ENCODE measurements at places on chromosomes 5 and 9.

DNA sequence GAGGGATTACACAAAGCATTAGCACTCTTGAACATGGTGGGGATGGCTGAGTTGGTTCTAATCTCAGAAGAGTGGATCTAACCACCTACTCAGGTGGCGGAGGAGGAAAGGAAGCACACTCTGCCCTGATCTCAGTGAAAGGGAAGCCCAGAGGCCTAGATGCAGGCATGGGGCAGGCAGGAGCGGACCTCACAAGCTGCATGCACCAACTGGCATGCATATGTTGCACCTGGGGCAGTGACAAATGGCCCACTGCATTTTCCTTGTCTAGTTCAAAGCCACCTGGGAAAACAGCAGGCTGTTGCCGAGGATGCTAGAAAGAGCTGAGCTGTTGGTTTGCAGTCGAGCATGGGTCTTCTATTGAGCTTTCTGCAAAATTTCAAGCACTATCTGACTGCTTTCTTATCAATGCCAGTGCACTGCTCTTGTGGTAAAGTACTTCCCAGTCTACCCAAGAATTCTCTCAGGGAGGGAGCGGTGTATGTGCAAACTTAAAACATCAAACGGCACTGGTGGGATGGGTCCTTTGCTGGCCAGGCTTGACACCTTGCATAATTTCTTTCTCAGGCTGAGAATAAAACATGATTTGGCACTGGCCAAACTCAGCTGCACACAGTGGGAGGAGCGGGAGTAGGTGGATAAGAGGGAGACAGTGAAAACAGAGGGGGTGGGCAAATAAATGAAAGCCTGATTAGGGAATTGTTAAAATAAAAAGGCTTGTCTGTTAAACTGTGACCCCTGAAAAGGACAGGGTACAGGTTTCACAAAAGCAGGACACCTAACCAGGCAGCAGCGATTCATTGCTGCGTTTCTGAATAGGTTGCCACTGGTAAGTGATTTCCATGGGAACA lies 108.9 kb downstream of the MARCHF3 start:
- DNase-seq = no peak

DNA sequence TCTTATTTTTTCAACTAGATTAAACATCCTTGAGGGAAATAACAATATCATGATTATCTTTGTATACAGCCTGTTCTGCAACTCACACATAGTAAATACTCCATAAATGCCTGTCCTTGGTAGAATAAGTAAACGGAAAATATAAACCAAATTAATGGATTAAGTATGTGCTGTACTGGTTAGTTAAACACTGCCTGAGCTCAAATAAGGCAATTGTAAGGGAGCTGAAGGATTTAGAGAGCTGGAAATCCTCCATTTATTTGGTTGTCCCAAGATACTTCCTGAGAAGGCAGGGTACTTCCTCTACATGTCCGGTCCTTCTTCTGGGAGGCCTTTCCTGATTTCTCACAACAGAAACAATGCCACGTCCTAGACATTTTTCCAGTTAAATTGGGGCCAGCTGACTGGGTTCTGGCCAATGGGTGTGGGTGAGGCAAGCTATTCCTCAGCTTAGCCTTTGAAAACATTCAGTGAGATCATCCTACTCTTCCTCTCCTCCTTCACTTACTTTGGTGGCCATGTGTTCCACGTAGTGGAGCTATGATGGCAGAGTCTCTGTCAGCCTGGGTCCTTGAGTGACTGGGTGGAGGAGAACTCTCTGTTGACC lies 8.5 kb upstream of the C1QTNF3 start:
- DNase-seq = no peak

- no peak for DNase-seq
Measured at GRCh38 chr9:132591244-132591643, 8.8 kb downstream of the BARHL1 start.

DNA sequence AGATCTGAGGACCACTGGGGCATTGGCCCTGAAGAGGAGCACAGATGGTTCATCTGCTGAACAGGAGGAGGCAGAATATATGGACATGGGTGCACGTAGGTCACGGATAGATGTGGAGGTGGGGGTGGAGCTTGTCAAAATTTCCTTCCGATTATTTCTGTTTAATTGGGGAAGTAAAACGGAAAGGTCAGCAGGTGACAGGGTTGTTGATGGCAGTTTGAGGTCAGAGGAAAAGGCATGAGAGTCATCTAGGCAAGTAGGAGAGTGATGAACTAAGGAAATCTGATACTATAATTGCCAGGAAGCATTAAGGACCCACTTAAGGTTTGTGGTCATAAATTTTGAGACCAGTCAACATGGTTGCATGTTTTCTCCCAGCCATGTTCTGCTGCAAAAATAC lies 8.4 kb upstream of the FAM81B start:
- no peak for DNase-seq

- DNase-seq = no peak
Measured at GRCh38 chr9:90421786-90422185, 220.8 kb downstream of the DIRAS2 start.

- DNase-seq = no peak
Measured at GRCh38 chr5:175853573-175854230, 17.7 kb upstream of the CPLX2 start.

DNA sequence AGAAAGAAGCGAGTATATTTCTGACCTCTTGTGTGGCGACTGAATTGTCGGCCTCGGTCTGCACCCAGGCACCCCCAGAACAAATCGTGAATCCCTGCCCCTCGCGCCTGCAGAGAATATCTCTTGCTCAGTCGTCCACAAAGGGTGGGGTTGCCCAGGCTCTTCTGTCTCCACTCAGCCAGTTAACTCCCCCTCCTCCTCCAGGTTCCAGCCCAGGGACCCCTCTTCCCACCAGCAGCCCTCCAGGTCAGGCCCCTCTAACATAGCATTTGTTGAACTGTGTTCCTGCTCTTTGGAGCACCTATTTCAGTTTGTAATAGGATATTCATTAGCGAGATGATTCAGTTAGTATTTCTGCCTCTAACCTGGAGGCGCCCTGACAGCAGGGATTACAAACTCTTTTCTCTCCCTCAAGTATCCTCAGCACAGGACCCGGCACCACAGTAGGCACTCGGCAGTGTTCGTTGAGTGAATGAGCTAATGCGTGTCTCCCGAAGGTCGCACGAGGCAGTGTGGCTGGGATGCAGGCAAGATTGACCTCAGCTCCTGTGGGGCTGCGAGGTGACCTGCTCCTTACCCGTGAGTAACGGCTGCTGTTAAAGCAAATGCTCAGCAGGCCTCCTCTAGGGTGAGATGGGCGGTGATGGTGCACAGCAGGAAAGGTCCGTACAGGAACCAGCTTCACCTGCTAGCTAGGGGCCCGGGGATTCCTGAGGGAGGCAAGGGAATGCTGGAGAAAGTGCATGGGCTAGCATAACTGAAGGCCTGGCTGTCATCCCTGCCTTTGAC lies 25.8 kb downstream of the ZBTB34 start:
- no peak for DNase-seq

GRCh38 chr5:71924980-71925379 lies 182.3 kb upstream of the MAP1B start:
- DNase-seq = no peak

DNA sequence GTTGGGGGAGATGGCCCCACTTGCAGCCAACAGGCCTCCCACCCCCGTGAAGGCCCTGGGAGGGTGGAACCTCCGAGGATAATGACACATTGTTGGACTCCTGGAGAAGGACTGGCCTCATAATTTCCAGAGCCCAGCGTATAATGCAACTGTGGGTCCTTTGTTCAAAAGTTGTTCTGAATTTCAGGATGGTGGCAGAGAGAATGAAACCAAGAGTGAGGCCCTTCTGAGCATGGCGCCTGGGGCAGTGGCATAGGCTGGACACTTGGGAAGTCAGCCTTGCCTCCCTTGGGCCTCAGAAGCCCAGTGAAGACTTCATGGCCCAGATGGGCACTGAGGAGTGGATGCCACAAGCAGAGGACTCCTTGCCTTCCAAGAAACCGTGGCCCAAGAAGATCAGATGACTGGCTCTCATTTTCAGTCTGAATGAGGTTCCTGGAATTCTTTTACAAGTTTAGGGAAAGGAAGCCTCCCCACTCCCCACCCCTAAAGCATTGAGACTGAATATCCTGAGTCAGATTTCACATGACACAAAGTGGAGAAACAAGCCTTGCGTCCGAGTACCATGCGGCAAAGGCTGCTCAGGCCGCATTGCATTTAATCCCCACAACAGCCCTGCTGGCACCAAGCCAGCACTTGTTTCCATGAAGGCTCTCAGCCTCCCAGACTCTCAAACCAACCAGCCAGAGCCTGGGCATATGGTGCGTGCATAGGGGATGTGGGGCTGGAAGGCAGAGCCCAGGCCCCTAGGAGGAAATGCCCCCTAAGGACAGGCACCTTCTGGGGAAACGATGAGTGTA lies 96.7 kb upstream of the SMIM23 start:
- no peak for DNase-seq

GRCh38 chr9:33682551-33682950 lies 112.8 kb upstream of the PRSS3 start:
- no peak for DNase-seq

DNA sequence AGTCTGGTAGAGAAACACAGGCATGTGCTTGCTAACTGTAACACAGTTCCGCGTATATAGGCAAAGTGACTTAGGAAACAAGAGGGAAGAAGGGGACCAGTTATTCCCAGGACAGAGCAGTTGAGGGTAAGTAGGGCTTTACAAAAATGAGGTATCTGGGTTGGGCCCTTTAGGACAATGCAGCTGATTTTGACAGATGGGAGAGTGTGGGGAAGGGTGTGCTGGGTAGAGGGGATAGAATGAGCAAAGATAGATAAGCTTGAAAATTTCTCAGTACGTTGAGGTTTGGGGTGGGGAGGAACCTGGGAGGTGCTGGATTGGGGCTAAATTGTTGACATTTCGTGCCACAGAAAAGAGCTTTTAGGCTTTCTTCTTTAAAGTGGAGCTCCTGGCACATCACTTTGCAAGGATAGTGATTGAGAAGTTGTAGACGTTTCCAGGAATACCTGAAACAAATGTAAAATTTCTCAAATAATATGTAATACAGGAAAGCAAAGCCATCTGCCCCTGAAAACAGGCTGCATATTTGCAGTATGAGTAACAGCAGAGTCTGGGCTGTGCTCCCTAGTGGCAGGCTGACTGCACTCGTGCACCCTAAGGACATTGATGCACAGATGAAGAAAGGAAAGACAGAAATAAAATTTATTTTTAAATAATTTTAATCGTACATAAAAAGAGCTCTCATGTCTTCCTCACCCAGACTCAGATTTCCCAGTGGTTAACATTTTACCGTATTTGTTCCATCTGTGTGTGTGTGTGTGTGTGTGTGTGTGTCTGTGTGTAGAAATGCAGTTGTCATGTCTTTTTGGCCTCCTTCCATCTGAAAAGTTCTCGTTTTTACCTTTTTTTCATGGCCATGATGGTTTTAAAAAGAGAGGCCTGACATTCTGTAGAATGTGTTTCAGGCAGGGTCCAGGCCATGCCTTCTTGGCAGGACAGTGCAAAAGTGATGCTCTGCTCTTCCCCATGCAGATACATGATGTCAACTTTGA lies 144.9 kb upstream of the DMRT1 start:
- DNase-seq = no peak

DNA sequence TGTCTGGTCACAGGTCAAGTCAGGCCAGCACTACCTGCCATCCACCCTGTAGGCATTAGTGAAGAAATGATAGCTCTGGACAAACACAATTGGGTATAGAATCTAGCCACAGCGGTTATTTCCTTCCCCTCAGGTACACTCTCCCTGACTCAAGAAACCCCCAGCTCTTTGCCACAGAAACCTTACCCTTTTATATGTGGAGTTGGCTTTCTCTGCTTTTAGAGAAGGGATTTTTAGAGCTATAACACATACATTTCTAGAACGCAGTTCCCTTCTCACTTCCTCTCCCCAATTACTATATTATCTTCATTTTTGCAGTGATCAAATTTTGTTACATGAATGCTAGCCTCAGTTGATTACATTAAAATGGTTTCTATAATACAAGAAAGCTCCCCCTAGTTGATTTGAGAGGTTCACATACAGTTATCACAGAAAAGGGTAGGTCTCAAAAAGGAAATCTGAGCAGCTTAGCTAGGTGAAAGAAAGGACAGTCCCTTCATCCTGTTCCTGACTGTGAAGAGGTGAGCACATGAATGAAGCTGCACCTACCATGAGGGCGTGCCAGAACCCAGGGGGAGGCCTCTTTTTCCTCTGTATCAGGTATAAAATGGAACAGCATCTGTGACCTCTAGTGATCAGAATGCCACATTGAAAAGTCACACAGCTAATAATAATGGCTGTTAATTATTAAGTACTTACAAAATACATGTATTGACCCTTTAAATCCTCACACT lies 425.6 kb downstream of the KIAA0825 start:
- DNase-seq = no peak

GRCh38 chr9:91032121-91032531 lies 230.5 kb downstream of the SYK start:
- DNase-seq = no peak

GRCh38 chr5:173962436-173962972 lies 26.5 kb upstream of the C5orf47 start:
- no peak for DNase-seq

GRCh38 chr9:128986671-128987070 lies 39.2 kb downstream of the NUP188 start:
- DNase-seq = no peak

GRCh38 chr9:34773955-34774354 lies 64.0 kb upstream of the CCL21 start:
- no peak for DNase-seq

DNA sequence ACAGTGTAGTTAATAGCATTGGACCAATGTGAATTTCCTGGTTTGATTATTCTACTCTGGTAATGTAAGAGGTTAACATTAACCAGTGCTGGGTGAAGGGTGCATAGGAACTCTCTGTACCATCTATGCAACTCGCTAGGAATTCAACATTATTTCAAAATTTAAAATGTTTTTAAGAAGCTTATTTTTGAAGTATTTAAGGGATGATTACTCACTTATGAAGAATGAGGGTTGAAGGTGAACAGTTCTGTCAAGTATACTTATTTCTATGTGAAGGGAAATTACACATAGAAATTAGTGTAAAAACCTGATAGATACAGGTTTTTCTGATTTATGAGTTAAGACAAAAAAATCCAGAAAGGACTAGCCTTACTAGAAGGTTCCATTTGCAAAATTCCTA lies 165.8 kb downstream of the INSYN2B start:
- DNase-seq = no peak

DNA sequence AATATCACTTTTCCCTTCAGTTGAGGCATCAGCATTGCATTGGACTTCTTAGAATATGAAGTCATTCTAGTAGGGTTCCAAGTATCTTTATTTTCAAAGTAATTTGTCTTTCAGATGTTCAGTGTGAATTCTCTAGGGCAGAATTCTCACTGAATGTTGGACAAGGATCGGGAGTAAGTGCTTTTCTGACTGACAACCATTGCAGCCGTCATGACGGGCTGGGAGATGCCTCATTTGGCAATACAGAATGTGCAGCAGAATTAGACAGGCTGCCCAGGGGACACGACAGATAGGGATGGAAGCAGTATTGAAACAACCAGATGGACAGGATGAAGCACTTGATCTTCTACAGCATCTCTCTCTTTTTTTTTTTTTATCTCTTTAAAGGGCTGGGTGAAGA lies 129.0 kb downstream of the ICE1 start:
- DNase-seq = no peak

GRCh38 chr5:43646992-43647391 lies 44.0 kb downstream of the NNT start:
- DNase-seq = no peak

- DNase-seq = no peak
Measured at GRCh38 chr9:77729177-77729576, 81.1 kb upstream of the GNA14 start.

GRCh38 chr5:109833946-109834345 lies 144.2 kb downstream of the MAN2A1 start:
- no peak for DNase-seq

All from SK-N-MC (cell line).